Gastrocnemius medialis (tissue), 4 donors: ENCODE measurements at places on chromosomes 12 and 14. TPM values are rescaled to one million over a fixed set of nuclear protein-coding genes. Genes with fewer than 3 reads are reported as not detected.

LTB4R gene
- total RNA-seq, result 2.2 TPM

VWF gene
- total RNA-seq, result 78.8 TPM

LBHD2 gene
- not detected for total RNA-seq

STXBP6 gene
- total RNA-seq, result 2.6 TPM

MSRB3 gene
- total RNA-seq, result 29.0 TPM

TMEM121 gene
- 1.2 TPM for total RNA-seq

CISTR gene
- total RNA-seq, result not detected

DCP1B gene
- total RNA-seq, result 11.5 TPM
